ENCODE measurements at places on chromosomes 3 and 15.
A peak's percentile ranks its signal among the peaks of the same experiment; 100 is the strongest.

DNA sequence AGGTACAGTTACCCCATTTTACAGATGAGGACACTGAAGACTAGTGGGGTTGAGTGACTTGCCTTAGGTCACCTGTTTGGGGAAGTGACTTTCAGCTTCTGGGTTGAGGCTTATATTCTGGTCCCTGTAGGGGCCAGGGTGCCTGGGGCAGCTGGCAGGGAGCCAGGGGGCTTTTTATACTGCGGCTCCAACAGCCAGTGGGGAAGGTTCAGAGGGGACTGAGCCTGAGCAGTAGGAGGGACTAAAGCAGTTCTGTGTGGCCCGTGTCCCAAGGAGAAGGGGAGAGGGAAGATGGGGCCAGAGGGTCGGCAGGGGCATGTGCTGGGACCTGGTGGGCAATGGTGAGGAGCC is 37.7 kb downstream of the SLC6A6 start:
- DNase-seq, result no peak

DNA sequence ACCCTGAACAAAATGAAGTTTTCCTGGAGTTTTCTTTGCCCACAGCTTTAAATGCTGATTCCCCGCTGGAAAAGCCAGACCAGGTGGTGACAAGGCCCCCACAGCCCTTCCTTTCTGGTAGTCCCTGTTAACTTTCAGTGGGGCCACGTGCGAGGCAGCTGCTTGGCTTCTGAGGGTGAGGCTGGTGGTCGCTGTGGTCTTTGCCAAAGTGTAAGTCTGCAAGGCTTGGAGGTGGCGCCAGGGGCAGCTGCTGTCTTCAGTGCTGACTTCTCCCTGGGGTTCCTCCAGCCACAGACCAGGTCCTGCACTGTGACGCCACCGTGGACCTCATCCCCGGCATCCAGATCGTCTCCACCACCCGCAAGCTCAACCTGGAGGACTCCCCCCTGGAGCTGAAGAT is 54.1 kb upstream of the TAMM41 start:
- DNase-seq, result no peak

GRCh38 chr3:112805126-112805525 is 41.5 kb downstream of the CD200R1L start:
- DNase-seq, result no peak

DNA sequence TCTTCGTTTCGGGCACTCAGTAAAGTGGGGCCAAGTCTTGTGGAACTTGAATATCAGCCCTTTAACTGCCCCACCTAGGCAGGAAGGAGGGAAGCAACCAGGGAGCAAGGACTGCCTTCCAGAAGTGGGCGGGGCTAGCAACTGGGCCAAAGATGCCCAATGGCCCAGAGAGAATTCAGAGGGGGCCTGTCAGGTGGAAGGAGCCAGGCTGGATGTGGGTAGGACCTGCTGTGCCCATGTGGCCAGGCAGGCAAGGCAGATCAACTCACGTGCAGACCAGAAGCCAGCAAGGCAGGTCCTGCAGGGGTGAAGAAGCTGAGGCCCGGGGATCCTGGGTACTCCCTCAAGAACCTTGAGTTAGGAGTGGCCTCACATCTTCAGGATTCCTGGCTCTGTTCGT is 5.5 kb downstream of the MAP6D1 start:
- DNase-seq, result no peak

GRCh38 chr3:113844622-113845222 is 6.1 kb downstream of the GRAMD1C start:
- no peak for DNase-seq

GRCh38 chr3:4270720-4271119 is 32.4 kb upstream of the SETMAR start:
- DNase-seq, result no peak

GRCh38 chr15:90994059-90994416 is 297 bp downstream of the PRC1 start:
- DNase-seq, result no peak

GRCh38 chr15:93614386-93615104 is 525.5 kb upstream of the RGMA start:
- DNase-seq, result no peak

- DNase-seq, result no peak
Observed at GRCh38 chr15:51283026-51283425, 55.4 kb downstream of the CYP19A1 start.

- no peak for DNase-seq
Observed at GRCh38 chr15:80596521-80596976, 98.6 kb upstream of the ABHD17C start.

GRCh38 chr3:174419216-174419615 is 439.9 kb upstream of the NAALADL2 start:
- no peak for DNase-seq

GRCh38 chr15:70034596-70034995 is 63.1 kb downstream of the TLE3 start:
- no peak for DNase-seq

DNA sequence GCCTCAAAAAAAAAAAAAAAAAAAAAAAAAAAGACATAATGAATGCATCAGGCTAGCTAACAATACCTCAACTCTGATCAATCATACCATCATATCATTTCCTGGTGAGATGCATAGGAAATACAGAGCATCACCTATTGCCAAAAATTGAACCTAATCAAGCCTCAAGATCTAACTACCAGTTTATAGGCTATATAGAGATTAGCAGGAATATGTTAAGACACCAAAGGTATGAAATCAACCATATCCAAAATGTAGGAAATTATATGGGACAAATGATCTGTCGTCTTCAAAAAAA is 387 bp upstream of the VPS33B start:
- no peak for DNase-seq

GRCh38 chr3:176911579-176911978 is 285.7 kb downstream of the TBL1XR1 start:
- no peak for DNase-seq

GRCh38 chr3:151501923-151502632 is 41.2 kb upstream of the IGSF10 start:
- DNase-seq, result no peak

DNA sequence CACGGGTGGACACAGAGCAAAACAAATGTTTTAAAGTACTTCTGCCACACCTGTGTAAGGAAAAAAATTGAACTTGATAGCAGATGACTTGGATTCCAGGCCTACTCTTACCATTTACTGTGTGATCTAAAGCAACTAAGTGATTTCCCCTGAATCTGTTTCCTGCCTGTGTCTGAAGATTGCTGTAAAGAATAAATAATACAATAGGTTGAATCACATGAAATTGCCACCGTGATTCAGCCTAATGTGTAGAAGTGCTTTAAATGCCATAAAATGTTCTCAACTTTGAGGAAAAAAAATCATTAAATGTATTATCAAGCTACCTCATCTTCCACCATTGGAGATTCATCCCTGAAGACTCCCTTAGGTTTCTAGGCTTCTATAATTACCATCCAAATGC is 27.6 kb upstream of the NUDT16 start:
- no peak for DNase-seq

DNA sequence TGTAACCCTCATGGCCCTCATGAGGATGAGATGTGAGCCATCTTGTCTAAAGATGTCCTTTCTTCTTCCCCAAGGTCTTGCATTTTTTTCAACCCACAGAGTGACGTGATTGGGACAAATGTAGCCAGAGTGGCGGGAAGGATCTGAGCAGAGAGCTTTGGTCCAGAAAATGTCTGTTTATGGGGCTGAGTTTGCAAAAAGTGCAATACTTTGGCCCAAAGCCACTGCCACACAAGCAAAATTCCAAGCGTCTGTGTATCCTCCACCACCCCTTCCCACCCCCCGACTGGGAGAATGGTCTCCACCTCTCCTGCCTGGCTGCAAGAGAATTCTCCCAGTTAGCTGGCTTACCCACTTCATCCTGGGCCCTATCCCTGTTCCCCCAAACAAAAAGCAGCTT is 246.9 kb upstream of the LRIG1 start:
- no peak for DNase-seq

DNA sequence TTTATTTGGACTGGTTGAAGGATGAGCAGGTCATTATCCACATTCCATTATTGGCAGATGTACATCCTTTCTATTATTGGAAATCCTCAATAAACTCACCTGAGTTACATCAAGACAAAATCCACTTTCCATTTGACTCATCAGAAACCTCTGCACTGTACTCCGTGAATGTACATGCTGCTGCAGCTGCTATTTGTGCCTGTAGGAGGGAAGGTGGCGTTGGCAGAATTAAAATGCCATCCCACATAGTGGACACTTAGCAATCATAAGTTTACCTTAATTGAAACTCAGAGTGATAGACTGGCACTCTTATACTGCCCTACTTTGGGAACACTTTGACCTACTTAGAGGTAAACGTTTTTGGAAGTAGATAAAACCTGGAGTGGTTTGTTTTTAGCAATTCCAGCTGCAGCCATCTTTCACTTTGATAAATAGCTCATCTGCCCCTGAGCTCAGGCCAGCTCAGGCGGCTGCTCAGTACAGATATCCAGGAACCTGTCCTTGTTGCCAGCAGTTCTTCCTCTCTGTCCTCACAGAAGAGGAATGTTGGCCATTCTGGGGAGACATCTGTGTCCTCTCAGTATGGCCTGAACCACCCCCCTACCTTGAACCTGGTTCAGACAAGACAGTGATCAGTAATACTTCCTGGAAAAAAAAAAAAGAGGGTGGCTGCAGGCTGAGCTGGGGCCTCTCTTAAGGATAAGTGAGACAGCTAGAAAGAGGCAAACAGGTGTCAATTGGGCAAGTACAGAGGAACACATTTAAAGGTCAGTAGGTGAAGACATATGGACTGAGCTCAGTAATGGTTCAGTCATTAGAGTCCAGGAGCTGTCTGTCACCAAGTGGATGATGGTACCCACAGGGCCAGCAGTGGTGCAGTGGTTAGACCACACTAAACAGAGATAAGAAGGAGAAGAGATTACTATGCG is 153.4 kb upstream of the UMPS start:
- no peak for DNase-seq

DNA sequence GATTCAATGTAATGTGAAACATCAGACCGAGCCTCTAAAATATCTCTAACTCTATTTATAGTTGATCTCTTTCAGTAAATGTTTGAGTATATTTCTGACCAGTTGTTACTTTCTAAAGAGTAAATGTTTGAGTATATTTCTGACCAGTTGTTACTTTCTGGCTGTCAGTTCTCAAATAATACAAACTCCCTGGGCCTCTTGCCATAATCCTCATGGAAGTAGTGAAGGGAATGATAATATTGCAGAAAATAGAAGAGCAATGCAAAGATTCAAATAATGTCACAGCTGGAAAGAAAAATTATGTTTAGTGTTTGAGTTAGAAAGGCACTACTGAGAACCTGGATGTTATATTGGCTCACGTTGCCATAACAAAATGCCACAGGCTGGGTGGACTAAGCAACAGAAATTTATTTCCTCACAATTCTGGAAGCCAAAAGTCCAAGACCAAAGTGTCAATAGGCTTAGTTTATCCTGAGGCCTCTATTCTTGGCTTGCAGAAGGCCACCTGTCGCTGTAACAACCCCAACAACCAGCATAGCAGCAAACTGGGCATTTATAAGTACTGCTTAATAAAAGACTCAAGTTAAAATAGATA is 470.6 kb upstream of the BCHE start:
- no peak for DNase-seq

DNA sequence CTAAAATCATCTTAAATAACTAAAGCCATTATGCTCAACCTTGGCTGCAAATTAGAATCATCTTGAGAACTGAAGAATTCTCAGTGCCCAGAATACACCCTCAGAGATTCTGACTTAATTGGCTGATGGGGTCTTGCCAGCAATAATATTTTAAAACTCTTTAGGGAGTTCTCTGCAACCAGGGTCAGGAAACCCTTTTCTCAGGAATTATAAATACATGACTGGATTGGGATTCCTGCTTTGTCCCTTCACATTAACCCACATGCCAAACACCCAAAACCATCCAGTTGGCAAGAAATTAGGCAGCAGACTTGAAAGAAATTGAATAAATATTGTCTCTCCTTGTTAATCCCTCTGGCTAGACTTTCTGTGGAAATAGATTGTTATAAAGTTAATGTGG is 482.3 kb upstream of the NECTIN3 start:
- DNase-seq, result no peak

- DNase-seq, result no peak
Observed at GRCh38 chr3:73332558-73332957, 271.1 kb downstream of the EBLN2 start.

GRCh38 chr3:124094496-124094895 is 102.6 kb upstream of the ROPN1 start:
- DNase-seq, result no peak

DNA sequence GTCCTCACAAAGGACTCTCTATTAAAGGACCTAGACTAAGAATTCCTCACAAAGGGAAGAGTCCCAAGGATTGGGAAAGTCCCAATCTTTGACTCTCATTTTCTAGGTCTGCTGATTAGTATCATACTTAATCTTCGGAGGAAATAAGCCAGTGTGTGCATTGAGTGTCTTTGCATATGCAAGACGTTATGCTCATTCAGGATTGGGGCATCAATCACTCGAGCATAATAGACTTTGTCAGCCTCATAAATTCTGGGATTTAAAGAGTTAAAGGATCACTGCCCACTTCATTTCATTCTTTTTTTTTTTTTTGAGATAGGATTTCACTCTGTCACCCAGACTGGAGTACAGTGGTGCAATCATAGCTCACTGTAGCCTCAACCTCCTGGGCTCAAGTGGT is 154.3 kb downstream of the RBPMS2 start:
- no peak for DNase-seq

GRCh38 chr3:114411190-114411668 is 117.4 kb downstream of the TIGIT start:
- no peak for DNase-seq

GRCh38 chr15:39084674-39085530 is 496.0 kb upstream of the THBS1 start:
- no peak for DNase-seq

GRCh38 chr3:171494457-171495109 is 34.4 kb upstream of the TNIK start:
- no peak for DNase-seq

- DNase-seq, result peak; percentile 69
Observed at GRCh38 chr15:69713726-69714559, 261.3 kb downstream of the RPLP1 start.

- DNase-seq, result no peak
Observed at GRCh38 chr3:62615258-62615849, 242.0 kb upstream of the FEZF2 start.

DNA sequence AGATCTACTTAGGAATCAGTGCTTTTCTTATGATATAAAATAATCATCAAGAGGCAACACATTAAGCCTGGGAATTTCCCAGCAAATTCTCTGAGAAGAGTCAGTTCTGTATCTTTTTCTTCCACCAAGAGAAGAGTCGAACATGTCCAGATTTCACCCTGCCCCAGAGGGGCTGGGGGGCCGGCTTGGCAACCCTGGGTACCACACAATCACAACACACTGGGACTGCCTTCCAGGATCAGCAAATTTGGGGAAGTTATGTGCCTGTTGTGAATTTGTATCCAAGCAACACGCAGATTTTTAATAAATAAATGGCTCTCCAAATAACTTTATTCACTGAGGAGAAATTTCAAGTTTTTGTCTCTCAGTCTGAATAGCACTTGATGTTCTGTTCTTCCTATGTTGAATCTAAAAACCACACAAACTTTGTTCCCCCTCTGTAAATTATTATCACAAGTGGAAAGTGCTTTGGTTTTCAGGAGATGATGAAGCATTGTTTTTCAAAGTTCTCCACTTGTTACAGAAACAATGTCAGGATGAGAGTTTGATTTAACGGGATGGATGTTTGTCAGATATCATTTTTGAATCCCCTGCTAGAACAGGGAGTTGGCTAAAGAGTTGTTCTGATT is 357.2 kb downstream of the ZNF385D start:
- DNase-seq, result no peak
